ENCODE measurements at places on chromosomes 5 and 9. TPM values are rescaled to one million over a fixed set of nuclear protein-coding genes. Genes with fewer than 3 reads are reported as not detected.

The GRXCR2 gene
- not detected for total RNA-seq

The ZNF618 gene
- total RNA-seq = 7.8 TPM

The SLC6A7 gene
- total RNA-seq = not detected

The IFNA21 gene
- not detected for total RNA-seq

The PCDHA2 gene
- 0.37 TPM for total RNA-seq

The PDE6A gene
- 0.05 TPM for total RNA-seq

The KIF3A gene
- 17.6 TPM for total RNA-seq

The LCN9 gene
- total RNA-seq = not detected

The KCNV2 gene
- total RNA-seq = not detected

The ORM2 gene
- not detected for total RNA-seq

The IRGM gene
- not detected for total RNA-seq

The CLIC3 gene
- total RNA-seq = 3.6 TPM

The MAPK9 gene
- 40.3 TPM for total RNA-seq

The FRMD3 gene
- total RNA-seq = 10.8 TPM

The MLANA gene
- total RNA-seq = not detected

The PAEP gene
- not detected for total RNA-seq

The FOCAD gene
- 84.3 TPM for total RNA-seq

The IFNA2 gene
- not detected for total RNA-seq

The COL15A1 gene
- 136 TPM for total RNA-seq

The CENPH gene
- total RNA-seq = 20.5 TPM

The SHISAL2B gene
- total RNA-seq = not detected

The DMRTA1 gene
- 1.4 TPM for total RNA-seq

The BAAT gene
- not detected for total RNA-seq

The TEK gene
- 36.5 TPM for total RNA-seq

The SHC3 gene
- 2.0 TPM for total RNA-seq

The SETX gene
- 128 TPM for total RNA-seq

The TRIM14 gene
- 4.2 TPM for total RNA-seq

The BSPRY gene
- 1.2 TPM for total RNA-seq

The KIF20A gene
- total RNA-seq = 25.4 TPM
